ENCODE measurements at places on chromosomes 4 and X.

DNA sequence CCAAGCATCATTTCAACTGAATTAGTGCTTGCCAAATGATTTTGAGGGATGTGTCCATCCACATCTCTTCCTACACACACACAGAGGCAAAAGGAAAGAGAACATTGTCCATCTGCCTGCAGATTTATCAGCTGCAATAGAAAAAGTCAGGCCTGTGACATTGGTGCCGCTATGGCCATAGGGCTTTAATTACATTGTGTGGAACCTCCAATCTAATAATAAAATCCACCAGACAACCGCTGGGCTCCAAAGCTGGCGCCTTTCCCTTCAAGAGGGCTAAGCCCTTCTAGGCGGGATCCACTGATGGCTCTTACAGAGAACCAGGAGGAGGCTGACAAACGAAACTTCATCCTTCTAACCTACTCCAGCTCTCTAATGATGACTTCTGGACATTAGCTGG, 60.6 kb downstream of the PHOX2B start:
- DNase-seq = no peak

GRCh38 chrX:94361241-94361640, 687.2 kb downstream of the FAM133A start:
- DNase-seq = no peak

DNA sequence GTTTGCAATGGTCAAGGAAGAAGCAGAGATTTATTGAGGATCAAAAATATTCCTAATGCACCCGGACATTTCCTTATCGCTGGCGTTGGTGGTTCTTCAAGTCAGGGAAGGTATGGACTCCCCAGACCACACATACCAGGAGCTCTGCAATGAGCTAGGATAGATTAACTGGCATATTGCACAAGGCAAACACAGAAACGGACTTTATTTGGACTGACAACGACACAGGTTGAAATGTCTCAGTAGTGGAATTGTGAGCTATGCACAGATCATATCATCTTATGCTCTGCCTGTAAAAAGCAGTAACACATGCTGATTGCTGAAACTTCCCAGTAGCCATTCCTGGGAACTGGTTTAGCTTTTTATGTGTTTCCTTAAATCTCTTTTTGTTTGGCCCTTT, 1.7 kb downstream of the TSPAN7 start:
- no peak for DNase-seq

DNA sequence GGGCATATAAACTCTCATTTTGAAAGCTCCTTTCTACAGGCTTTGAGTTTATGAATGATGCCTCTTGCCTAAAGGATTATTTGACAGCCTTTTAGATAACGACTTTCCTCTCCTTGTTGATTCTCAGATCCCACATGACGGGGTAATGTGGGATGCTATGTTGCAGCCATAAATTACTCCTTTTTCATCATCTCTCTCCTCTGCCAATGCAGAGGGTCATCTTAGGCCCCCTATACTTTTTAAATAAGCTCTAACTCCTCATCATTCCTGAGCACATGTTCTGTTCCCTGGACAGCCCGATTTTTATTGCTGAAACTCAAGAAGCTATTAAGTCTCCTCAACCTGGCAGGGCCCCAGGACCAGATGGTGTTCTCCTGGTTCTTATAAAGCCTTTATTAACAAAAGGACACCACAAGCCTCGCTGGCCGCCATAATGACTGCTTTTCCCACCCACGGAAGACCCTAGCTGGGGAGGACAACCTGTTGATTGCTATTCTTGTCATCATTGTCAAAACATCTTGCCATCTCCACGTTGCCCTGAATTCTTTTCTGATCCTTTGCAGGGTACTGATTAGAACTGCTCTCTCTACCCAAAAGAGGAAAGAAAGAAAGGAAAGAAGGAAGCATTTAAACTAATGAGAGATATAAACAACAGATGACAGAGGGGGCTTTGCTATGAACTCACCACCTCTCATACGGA, 150.7 kb downstream of the DHX15 start:
- no peak for DNase-seq

DNA sequence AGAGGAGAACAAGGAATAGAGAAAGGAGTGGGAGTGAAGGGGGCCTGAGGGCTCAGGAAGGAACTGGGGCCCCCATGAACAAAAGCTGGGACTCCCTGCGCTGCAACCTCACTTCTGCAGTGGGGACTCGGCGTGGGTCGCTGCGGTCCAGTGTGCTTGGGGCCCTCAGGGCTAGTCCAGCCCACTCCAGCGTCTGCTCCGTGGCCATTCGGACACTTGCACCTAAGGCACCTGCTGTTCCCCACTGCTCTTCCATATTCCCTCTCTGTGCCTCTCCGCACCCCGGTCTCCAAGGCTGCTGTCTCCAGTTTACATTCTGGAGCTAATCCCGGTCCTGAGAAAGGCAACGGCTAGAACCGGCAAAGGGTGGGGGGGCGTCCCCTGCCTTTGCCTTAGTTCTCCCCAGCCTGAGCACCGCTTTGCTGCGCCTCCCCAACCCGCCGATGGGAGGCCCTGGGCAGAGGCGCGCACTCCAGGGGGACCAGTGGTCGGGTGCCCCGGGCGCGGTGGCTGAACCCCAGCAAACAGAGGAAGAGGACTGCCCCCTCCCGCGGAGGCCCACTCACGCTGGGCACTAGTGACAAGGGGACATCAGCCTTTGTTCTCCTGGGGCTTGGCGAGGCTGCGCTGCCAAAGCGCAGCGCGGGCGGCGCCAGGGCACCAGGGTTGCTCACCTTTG, 327.7 kb upstream of the F9 start:
- DNase-seq = no peak

DNA sequence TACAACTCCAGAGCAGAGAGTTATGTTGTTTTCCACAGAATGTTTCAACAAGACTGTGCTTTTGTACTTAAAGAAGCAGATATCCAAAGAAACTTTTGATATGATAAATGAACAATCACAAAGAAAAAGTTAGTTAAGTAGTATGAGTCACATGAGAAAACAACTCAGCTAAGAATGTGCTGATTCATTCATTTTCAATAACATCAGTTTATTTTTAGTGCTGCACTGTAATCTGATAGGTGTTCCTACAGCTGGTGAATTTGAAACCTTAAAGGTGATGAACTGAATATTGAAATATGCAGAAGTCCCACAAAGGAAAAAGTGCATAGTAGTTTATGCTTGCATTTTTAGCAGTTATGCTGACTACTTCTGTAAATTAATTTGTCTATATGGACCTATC, 180.3 kb upstream of the TENM3 start:
- DNase-seq = no peak

- no peak for DNase-seq
These were observed 80.3 kb upstream of the NEIL3 start for GRCh38 chr4:177229331-177229730.

DNA sequence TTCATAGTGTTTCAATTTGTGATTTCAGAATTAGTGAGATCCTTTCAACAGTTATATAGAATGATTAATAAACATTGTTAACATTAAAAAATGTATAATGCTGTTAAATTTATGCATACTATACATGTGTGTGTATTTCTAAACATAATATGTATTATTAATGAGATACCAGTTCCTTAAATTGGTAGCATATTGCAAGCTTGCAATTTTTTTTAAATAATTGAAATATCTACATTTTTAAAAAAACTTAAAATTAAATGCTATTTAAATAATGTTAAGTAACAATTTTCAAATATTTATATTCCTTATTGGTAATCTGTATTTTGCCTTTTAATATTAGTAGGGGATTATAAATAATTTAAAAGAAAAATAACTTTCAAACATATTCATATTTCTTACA, 1479.5 kb upstream of the PCDH7 start:
- no peak for DNase-seq

- DNase-seq = no peak
These were observed 75.9 kb upstream of the CAMK2D start for GRCh38 chr4:113837397-113837796.
